ENCODE measurements at places on chromosomes 5 and 9.
A peak's percentile ranks its signal among the peaks of the same experiment; 100 is the strongest.

- no peak for DNase-seq
Measured at GRCh38 chr5:180020176-180020575, 51.4 kb downstream of the RNF130 start.

DNA sequence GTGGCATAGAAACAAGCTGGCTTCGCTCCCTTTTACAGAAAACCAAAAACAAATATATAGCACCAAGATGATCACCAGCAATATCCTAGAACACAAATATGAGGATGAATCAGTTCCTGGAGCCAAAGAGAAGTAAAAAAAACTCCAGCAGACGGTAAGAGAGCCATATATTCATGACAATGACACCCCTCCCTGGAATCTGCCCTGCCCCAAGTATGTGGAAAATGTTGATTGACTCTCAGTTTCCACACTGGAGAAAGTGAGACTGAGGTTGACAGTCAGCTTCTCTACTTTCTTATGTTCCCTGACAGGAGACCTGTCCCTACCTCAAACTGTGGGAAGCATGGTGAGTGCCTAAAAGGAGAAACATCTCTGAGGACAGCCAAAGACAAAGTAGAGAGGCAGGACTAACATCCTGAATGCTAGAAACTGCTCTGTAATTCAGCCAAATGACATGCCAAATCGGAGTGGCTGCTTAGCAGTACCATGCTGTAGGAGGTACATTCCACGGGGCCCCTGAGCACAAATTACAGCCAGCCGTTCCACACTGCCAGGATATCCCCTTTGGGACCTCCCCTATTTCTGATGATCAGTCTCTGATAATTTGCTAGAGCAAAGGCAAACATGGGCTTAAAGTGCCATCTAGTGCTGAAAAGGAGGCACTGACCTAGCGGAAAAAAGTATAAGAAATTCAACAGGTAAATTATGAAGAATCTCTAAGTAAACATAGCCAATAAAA, 424.0 kb upstream of the RGMB start:
- peak; percentile 44 for DNase-seq

- no peak for DNase-seq
Measured at GRCh38 chr5:99010294-99010693, 81.5 kb upstream of the CHD1 start.

DNA sequence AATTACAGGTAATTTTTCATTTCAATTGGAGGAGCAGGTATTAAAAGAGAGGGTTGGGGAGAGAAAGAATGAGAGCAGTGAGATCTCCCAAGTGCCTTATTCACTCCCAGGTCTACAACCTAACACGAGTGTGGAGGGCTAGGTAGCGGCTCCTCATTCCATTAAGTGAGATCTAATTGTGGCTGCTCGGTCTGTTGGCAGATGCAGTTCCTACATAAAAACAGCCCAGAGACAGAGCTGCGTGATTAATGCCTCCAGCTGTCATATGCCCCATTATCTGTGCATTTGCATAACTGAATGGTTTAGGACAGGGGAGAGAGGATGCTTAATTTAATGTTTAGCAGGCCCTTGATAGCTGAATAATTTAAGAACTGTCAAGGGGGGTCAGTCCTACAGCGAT, 100.5 kb downstream of the PSAT1 start:
- no peak for DNase-seq

DNA sequence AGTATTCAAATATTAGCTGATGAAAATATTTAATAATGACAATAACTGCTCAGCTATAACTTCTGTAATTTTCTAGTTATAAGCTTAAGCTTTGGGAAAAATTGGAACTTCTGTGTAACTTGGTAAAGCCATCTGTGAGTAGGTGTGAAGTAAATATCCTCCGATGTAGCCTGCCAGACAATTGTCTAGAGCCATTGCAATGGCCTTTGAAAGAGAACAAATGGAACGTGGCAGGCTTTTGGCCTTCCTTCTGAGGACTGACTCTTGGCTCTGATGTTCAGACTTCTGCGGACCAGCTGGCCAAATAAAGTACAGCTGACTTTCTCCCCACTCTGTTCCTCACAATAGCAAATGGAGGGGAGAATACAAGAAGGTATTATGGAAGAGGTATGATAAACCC, 203.4 kb upstream of the NMUR2 start:
- no peak for DNase-seq

DNA sequence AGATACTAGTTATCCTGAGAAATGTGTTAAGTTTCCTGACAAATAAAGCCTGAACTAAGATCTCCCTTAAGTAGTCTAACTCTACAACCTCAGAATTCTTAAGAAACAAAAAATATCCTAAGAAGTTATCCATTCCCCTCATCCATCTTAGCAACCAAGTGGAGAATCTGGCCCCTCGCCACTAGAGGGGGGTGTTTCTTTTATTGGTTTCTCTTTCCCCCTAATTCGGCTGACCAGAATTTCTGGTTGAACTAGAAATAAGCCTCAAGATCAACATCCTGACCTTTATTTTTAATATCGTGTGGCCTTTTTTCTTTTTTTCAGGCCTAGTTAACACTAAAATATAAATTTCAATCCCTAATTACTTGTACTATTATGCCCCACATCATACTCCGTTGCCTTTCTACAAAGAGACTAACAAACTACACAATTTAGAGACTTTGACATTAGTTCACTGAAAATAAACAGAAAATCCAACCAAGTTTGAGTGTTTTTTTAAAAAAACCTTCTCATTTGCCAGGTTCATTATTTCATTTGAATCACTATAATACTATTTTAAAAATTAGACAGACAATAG, 14.3 kb upstream of the NR4A3 start:
- peak; percentile 67 for DNase-seq

DNA sequence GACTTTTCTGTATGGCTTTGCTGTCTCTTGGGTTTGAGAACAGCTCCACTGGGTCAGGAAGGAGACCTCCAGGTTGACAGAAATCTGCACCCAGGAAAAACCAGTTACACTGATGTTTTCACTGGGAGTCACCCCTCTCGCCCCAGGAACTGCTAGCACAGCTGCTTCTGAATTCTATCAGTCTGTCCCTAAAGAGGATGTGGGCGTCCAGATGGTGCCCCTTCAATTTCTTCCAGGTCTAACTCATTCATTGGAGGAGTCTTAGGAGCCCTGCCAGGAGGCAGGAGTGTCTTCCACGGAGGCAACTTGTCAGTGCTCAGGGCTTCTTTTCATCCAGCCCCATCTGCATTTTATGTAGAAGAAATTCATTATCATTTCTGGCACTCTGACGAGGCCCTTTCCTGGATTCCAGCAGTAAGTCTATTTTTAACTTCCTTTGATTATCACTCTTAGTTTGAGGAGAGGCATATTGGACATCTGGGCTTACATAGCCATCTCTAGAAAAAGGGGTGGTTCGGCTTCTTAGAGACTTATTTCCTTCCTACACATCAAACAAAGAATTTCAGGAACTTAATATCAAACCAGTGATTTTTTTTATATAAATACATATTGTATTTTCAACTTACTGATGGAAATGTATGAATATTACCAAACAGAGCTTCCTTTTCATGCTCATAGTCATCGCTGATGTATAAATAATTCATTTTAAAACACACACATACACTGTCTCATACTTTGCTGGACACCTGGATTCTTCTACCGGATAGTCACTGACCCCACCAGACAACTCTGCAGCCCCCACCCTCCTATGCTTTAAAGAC, 148.8 kb downstream of the IRX2 start:
- DNase-seq = no peak

GRCh38 chr9:13948037-13948436, 365.9 kb downstream of the NFIB start:
- DNase-seq = no peak

Measured in AG08396 (cell line).